Cardiac septum (tissue), 1 donor: ENCODE measurements at places on chromosomes 2 and 18. TPM values are rescaled to one million over a fixed set of nuclear protein-coding genes. Genes with fewer than 3 reads are reported as not detected.

DNA sequence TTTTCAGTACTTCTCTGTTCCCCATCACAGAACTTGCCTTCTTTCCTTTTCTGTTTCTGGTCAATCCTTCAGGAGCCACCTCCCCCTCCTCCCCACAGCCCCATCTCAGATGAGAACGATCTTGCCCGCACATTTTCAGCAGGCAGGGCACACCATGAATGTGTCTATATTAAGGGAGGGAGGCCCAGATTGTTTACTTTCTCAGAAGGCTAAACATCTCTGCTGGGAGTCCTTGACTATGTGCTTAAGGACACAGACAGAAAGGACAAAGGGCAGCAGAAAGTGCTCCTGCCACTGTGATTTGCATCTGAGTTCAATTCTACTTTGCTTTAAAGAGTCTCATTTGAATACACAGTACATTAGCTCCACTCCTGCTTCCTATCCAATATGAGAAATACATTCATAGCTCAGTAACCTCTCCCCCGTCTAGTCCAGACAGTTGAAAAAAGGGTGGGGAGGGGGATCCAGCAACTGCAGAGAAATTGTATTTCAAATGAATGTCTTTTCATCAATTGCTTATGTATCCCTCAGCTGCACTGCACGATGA lies 175.0 kb upstream of the PARD3B start:
- no peak for DNase-seq

GRCh38 chr18:56709463-56709862 lies 58.3 kb downstream of the WDR7 start:
- DNase-seq = no peak

- no peak for DNase-seq
Observed at GRCh38 chr2:96694816-96695455, 44.9 kb downstream of the LMAN2L start.

- DNase-seq = no peak
Observed at GRCh38 chr2:13201924-13202323, 485.2 kb downstream of the TRIB2 start.

- DNase-seq = no peak
Observed at GRCh38 chr2:204225671-204226073, 289.1 kb downstream of the ICOS start.

- DNase-seq = no peak
Observed at GRCh38 chr2:134143568-134143967, 110.3 kb upstream of the MGAT5 start.

GRCh38 chr2:216849987-216850386 lies 9.9 kb downstream of the TNP1 start:
- no peak for DNase-seq

GRCh38 chr2:108228006-108228405 lies 11.8 kb upstream of the SULT1C3 start:
- no peak for DNase-seq

DNA sequence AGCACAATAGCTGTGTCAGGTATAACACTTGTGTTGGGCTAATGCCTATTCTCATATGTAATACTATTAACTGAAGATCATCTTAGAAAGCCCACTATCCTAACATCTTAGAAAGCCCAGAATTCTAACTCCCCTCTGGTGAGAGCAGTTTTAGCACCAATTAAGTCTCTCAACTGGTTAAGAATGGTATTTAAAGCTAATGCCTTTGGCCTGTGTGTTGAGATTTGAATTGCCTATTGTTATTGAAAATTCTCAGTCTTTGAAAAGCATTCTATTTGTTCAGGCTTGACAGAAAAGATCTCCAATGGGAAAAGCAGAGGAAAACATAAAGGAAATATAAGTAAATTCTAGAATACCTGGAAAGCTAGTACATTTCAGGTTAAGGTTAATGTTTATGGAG lies 352.5 kb downstream of the ARHGAP15 start:
- DNase-seq = no peak

DNA sequence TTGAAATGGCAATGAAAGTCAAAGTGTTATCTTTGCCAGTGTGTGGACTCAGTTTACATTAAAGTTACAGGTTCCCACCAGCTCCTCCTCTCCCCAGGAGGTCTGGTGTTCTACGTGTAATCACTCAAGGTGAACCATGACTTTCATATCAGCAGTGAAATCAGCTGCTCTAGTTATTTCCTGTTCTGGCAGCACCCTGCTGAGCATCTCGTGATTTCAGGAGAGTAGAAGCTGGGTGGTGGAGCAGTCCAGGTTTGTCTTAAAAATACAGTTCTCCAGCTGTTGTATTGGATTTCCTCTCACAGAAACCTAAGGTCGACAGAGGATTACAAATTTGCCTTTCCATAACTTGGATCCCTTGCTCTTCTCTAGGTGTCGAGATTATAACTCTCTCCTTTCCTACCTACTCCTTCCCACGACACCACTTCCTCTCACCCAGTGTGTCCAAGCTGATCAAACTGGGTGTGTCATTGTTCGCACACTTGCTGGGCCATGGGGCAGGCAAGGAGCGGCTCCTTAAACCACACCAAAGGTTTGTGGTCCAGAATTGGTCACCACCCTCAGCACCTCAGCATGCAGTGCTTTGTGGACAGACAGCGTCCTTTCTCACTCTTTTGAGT lies 13.0 kb upstream of the ARHGAP25 start:
- DNase-seq = no peak

- no peak for DNase-seq
Observed at GRCh38 chr2:42421157-42421485, 60.1 kb upstream of the COX7A2L start.

DNA sequence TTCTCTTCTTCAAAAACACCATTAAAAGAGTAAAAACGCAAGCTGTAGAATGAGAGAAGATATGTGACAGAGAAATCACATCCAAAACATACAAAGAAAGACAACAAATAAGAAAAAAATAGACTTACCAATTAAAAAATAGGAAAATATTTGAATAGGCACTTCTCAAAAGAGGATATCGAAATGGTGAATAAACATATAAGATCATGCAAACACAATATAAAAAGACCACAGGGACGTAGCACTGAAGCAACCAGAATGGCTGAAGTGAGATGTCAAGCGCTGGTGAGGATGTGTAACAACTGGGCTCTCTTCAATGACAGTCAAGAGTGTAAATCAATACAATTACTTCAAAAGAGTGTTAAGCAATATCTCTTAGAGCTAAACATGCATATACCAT lies 202.3 kb downstream of the ZBTB7C start:
- no peak for DNase-seq

- no peak for DNase-seq
Observed at GRCh38 chr2:205657579-205657978, 24.7 kb upstream of the NRP2 start.

DNA sequence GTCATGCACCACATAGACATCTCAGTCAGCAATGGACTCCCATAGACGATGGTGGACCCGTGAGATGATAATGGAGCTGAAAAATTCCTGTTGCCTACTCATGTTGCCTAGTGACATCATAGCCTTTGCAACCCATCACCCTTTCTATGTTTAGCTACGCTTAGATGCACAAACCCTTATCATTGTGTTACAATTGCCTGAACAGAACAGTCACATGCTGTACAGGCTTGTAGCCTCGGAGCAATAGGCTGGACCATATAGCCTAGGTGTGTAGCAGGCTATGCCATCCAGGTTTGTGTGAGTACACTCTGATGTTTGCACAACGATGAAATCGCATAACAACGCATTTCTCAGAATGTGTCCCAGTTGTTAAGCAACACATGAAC lies 221.6 kb downstream of the ALPK2 start:
- no peak for DNase-seq

The CCDC68 gene
- 4.1 TPM for total RNA-seq

The RESP18 gene
- total RNA-seq = not detected

The MCEE gene
- total RNA-seq = 26.3 TPM

The ZDBF2 gene
- total RNA-seq = 15.4 TPM

The LOXL3 gene
- 2.8 TPM for total RNA-seq

The ME2 gene
- total RNA-seq = 63.8 TPM

The ABCG8 gene
- not detected for total RNA-seq

The EMX1 gene
- not detected for total RNA-seq

The STK25 gene
- 95.9 TPM for total RNA-seq

The ABCB11 gene
- total RNA-seq = 0.03 TPM
